ENCODE measurements at places on chromosomes 2 and 18. TPM values are rescaled to one million over a fixed set of nuclear protein-coding genes. Genes with fewer than 3 reads are reported as not detected.

The SCN7A gene
- total RNA-seq = 6.2 TPM

The COBLL1 gene
- total RNA-seq = 14.9 TPM

The RUFY4 gene
- not detected for total RNA-seq

The TCF23 gene
- total RNA-seq = not detected

The CRYGB gene
- total RNA-seq = not detected

The ZNF385B gene
- total RNA-seq = 23.2 TPM

The EFEMP1 gene
- 308 TPM for total RNA-seq
